ENCODE measurements at places on chromosomes 11 and 22. TPM values are rescaled to one million over a fixed set of nuclear protein-coding genes. Genes with fewer than 3 reads are reported as not detected.

The PHLDA2 gene
- not detected for polyA plus RNA-seq

The ANO3 gene
- polyA plus RNA-seq: 3.0 TPM

The ENTHD1 gene
- polyA plus RNA-seq: not detected

The RASSF7 gene
- polyA plus RNA-seq: 34.9 TPM

The PLAAT2 gene
- 0.88 TPM for polyA plus RNA-seq

Measured in left kidney (tissue), 8 donors.